ENCODE measurements at places on chromosomes 12 and 14.

- peak; percentile 35 for DNase-seq
Measured at GRCh38 chr14:93962701-93963601, 13.4 kb downstream of the ASB2 start.

DNA sequence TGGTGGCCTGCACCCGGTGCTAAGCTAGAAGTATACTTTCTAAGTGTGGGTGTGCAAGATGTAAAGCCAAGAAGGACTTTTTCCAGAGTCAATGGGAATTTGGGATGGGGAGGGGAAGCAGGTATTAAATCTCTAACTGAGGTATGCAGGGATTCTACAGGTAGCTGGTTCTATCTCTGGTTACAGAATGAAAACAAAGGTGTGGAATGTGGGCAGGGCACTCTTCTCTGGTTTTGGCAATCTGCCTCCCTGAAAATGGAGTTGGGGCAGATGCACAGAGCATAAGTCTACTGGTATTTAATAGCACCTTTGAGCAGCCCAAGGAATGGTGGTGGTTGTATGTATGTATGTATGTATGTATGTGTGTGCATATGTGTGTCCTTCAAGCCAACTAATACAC is 66.7 kb upstream of the PPP1R12A start:
- no peak for DNase-seq

DNA sequence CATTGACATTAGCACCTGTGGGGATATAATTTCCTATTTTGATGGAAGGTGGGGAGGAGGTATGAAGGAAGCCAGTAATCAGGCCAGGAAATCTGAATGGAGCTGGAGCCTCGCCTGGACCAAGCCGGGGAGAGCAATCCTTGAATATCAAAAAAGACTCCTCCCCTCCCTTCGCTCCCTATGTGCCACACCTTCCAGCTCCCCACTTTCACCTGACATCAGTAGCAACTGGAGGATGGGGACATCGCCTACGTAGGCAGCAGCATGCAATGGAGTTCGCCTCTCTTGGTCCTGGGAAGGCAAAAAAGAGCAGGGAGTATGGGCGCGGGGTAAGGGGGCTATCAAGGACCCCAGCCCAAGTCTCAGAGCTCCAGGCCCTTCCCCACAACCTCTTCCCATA is 1.1 kb downstream of the ANKRD52 start:
- DNase-seq: no peak

DNA sequence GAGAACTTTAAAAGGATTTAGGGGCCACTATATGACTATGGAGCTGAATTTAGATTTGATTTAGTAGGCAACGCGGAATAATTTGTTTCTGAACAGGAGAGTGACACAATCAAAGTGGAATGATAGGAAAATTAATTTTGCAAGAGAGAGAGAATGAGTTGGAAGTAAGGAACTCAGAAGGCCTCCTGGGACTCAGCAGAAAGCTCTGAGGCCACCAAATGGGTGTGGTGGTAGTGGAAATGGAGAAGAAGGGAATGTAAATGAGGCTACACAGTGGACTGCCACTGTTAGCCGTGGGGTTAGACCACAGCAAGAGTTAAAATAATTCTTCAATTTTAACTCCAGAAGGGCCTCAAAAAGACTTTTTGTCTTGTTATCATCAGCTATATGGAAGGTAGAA is 102.7 kb downstream of the LRRK2 start:
- DNase-seq: no peak

DNA sequence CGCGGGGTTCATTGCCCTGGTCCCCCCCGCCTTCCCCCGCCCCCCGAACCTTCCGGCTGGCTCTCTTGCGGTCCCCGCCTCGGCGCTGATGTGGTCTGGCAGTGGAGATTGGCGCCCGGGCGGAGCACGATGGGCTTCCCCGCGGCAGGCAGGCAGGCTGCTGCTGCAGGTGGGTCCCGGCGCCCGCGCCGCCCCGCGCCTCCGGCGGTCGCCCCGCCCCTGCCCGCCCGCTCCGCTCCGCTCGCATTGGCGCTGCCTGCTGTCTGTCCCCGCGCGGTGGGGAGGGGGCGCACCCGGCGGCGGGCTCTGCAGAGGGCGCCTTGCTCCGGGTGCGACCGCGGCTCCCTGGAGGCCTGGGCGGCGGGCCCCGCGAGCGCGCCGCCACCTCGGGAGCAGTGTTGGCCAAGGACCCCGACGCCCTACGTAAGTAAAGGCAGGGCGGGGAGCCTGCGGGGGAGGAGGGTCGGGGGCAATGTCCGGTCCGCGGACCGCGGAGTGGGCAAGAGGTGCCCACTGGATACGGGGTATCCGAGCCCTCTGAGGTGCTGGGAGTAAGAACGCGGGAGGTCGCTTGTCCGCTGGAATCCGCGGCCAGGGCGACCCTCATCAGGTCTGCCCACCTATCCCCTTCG is at the start of gene AKAP5:
TSS of gene AKAP5 (plus strand) at position 309 of the 632 bp plus-strand sequence. CDS start 2,896 bp downstream, outside the sequence.
- peak; percentile 19 for DNase-seq

- no peak for DNase-seq
Measured at GRCh38 chr12:120453977-120454376, 7.7 kb downstream of the GATC start.

DNA sequence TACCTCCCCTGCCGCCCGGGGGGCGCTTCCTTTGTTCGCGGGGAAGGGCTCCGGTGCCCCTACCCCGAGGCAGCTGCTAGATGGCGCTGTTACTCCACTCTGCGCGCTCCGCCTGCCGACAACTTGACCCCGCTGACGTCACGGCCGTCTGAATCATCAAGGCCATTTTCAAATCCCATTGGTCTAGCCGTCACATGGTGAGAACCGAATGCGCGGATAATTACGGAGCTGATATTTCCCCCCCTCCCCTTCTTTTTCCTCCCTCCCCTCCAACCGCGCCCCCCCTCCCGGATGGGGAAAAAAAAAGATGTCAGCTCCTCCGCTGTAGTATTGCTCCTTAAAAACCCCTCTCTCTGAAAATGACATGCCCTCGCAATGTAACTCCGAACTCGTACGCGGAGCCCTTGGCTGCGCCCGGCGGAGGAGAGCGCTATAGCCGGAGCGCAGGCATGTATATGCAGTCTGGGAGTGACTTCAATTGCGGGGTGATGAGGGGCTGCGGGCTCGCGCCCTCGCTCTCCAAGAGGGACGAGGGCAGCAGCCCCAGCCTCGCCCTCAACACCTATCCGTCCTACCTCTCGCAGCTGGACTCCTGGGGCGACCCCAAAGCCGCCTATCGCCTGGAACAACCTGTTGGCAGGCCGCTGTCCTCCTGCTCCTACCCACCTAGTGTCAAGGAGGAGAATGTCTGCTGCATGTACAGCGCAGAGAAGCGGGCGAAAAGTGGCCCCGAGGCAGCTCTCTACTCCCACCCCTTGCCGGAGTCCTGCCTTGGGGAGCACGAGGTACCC is at the start of gene HOXC10:
TSS of gene HOXC10 (plus strand) at position 246 of the 791 bp plus-strand sequence. CDS start at position 360, 114 bp downstream.
- DNase-seq: peak; percentile 27

GRCh38 chr12:131989021-131989420 is 39.3 kb downstream of the EP400 start:
- no peak for DNase-seq

- DNase-seq: no peak
Measured at GRCh38 chr12:104886418-104887401, 71.4 kb downstream of the SLC41A2 start.

DNA sequence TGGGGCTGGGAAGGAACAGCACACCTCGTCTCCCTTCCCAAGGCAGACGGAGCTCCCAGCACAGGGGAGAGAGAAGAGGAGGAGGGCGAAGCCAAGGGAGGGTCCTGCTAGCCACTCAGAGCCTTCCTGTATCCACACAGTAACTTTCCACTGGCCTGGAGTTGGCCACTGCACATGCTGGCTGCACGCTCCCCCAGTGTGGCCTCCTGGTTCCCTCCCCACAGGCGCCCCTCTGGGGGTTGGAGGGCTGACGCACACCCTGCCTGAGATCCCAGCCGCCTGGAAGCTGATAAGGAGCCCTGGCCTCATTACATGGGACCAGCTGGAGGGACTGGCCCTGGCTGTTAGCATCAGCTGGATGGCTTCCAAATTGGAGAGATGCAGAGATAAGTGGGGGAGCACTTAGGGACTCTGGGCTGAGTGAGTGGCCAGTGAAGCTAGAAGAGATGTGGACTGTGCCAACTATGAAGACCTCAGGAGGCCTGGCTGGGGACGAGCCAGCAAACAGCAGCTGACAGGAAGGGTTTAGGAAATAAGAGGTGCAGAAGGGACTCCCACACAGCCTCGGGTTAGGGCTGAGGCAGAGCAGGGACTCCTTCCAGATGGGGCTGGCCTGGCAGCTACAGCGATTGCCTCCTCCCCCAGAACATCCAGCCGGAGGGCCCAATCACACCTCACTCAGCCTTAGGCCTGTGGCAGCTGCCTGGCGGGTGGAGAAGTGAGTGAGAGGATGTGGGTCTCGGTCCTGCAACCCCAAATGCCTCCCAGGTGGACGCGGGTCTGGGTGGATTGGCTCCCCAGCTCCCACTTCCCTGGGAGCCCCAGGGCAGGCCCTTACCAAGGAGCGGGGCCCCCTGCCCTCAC is 26.3 kb upstream of the BCDIN3D start:
- DNase-seq: no peak

DNA sequence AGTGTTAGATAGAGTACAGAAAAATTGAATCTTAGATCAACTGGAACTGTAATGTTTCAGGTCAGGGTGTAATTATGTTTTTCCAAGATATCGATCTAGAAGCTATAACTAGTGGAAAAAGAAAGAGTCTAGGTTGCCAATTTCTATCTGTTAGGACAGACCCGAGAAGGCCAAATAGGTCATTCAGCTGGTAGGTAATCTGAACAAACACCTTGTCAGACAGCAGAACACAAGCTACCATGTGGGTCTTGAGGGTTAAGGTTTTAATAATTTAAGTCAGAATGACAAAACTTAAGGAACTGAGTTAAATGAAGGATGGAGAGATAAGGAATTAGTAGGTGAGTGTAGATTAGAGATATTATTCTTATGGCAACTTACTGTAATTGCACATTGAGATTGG is 44.9 kb upstream of the KCNMB4 start:
- DNase-seq: no peak

DNA sequence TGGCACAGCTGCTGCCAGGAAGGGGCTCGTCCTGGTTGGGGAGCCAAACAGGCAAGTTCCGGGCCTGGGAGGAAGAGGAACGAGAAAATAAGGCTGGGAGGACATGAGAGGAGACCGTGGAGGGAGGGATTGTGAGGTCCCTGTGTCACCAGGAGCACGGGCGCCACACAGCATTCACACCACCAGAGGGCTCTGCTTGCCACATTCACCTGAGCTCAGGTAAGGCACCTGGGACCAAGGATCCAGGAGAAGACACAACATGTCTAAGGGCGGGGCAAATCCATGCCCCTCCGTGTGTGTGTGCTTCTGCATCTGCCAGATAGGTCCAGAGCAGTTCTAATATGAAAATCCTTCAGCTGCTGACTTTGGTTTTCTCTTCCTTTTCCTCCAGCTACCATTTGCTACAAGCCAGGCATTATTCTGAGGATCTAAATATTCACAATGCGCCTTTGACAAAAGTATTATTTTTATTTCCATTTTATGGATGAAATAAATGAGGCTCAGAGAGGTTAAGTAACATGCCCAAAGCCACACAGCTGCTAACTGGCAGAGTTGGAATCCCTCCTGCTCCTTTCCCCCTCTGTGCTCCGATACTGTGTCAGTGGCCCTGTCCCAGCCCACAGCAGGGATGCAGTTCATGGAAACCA is 14.6 kb downstream of the RAPGEF3 start:
- DNase-seq: peak; percentile 38

GRCh38 chr12:75409830-75410229 is 18.9 kb downstream of the GLIPR1L2 start:
- no peak for DNase-seq

GRCh38 chr12:109988903-109989302 is 7.3 kb downstream of the GIT2 start:
- no peak for DNase-seq

- no peak for DNase-seq
Measured at GRCh38 chr12:65825507-65826352, 1.4 kb downstream of the HMGA2 start.

GRCh38 chr14:94701861-94702370 is 68.0 kb downstream of the GSC start:
- DNase-seq: no peak
